Common myeloid progenitor, CD34-positive (primary cell): ENCODE measurements at places on chromosomes 12 and 14.

- no peak for DNase-seq
Observed at GRCh38 chr14:44887596-44887955, 74.2 kb downstream of the KLHL28 start.

- no peak for DNase-seq
Observed at GRCh38 chr14:90519262-90519920, 122.6 kb downstream of the CALM1 start.

- no peak for DNase-seq
Observed at GRCh38 chr12:74794522-74794921, 256.9 kb downstream of the ATXN7L3B start.

GRCh38 chr14:100035700-100036099 is 29.5 kb upstream of the EVL start:
- no peak for DNase-seq

- peak; percentile 80 for DNase-seq
Observed at GRCh38 chr12:10722905-10723746, at the start of gene YBX3. TSS of gene YBX3 (minus strand) at chr12:10723323. CDS start at chr12:10723111, 212 bp downstream.
